NCI-H1105 treated with DMSO at 0.1 percent for 48 hours (cell line): ENCODE measurements at places on chromosomes 1 and 21.

GRCh38 chr1:50271337-50271736 lies 151.9 kb downstream of the DMRTA2 start:
- DNase-seq: no peak

DNA sequence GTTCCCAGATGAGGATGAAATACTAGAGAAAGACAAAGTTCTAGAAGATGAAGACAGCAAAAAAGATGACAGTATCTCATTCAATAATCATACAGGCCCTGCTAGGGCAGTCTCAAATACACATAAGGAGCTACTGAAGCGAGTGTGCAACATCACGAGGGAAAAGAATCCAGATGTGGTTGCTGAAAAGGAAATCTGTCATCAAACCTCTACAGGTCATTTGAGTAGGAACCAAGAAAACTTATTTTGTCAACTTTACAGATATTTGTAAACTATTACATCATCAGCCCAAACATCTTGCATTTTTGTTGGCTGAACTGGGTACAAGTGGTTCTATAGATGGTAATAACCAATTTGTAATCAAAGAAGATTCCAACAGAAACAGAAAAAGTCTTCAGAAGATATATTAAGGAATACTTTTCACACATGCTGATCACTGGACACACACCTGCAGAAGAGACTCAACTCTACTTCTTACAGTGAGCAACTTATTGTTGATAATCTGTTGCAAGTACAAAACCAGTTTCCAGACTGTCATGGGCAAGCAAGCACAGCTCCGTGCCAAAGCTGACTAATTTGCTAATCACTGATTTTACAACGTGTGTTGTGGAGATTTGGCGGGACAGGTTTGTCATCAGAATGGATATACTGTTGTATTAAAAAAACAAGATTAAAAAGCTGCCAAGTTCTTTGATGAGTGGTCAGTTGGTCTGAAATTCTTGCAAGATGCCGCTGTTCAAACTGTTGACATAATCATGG lies 42.1 kb downstream of the TRIM33 start:
- no peak for DNase-seq

- no peak for DNase-seq
These were observed 41.9 kb downstream of the FAM163A start for GRCh38 chr1:179785031-179785431.

- DNase-seq: no peak
These were observed 4.4 kb downstream of the TTC34 start for GRCh38 chr1:2796890-2797740.

GRCh38 chr1:42936309-42937078 lies 22.2 kb downstream of the SLC2A1 start:
- no peak for DNase-seq

- DNase-seq: no peak
These were observed 23.5 kb downstream of the SMYD3 start for GRCh38 chr1:246483569-246483933.

- peak; percentile 45 for DNase-seq
These were observed 2.0 kb downstream of the CRABP2 start for GRCh38 chr1:156703336-156703735.

DNA sequence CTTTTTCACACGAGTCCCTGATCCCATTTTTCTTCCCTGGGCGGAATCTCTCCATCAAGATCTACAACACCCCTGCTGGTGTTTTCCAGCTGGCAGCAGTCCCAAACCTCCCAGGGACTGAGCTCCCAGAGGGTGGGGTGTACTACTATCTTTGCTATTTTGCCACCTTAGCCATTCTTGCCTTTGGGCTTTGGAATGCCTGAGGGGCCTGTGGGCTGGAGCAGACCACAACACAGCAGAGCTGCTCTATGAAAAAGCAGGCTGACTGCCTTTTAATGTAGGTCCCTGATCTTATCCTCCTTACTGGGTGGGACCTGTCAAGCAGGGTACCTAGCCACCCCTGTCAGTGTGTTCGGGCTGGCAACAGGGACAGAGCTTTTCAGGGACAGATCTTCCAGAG lies 91.9 kb downstream of the KCNT2 start:
- no peak for DNase-seq

DNA sequence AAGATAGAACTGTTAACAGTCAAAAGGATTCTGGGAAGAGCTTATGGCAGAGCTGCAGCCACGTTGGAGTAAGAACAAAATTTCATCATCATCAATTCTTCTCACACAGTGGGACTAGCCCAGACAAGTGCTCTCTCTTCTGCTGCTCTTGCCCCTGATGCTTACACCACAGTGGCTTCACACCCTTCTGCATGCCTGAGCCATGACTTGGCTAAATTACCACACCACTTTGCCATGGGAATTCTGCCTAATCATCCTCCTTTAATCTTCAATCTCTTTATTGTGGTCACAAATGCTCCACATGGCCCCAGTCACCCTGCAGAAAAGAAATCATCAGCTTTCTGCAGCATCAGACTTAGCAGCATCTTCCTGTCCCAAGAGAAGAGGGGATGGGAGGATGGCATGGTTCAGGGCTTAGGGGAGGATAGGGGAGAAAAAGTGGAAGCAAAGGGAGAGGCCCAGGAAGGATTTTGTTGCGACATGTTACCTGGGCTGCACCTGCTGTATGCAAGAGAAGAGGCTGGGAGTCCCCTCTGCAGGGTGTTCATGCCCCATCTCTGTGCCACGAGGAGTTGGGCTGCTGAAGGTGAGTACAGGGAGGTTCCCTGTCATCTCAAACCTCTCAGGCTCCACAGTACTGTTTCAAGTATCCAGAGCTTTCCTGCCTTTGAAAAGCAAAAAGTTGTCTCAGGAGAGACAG lies 9.0 kb upstream of the RPTN start:
- DNase-seq: no peak

DNA sequence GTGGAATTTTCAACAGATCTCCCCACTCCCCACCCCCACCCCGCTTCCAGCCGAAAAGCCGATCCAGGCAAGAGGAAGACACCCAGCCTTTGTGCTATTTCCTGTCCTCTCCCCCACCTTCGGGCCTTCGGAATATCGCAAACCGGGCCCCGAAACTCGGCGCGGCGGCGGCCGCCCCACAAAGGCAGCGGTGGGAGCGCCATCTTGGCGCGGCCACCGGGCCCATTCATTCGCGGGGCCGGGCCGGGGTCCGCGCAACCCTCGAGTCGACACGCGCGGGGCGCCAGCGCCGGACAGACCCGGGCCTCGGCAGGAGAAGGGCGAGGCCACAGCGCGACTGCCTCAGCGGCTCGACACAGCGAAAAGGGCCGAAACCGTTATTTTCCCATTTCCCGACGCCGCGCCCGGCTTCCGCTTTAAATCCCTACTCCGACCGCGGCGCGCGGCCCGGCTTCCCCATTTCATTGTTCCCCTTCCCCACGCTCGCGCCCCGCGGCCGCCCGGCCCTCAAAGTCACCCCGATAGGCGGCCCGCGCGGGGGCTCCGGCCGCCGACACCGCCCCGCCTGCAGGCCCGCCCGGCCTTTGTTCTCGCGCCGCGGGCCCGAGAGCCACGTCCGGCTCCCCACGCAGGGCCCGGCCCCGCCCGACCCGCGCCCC lies 911 bp downstream of the GNB1 start:
- no peak for DNase-seq

DNA sequence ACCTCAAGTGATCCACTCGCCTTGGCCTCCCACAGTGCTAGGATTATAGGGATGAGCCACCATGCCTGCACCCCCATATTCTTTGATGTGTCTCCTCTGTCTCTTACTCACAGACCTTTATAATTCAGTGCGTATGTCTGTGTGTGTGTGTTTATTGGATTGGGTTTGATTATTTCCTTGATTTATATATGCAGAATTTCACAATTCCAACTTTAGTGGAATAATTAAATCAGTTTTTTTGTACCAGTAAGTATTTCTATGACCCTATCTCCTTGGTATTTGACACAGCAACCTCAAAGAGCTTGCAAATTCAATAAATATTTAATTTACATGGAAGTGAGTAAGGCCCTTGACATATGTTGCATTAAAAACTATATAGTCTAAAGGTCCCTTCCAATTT lies 333.9 kb upstream of the ADAMTS5 start:
- DNase-seq: no peak

GRCh38 chr1:219188331-219188803 lies 14.7 kb downstream of the LYPLAL1 start:
- DNase-seq: no peak

GRCh38 chr1:223853275-223853674 lies 7.5 kb upstream of the TP53BP2 start:
- no peak for DNase-seq

DNA sequence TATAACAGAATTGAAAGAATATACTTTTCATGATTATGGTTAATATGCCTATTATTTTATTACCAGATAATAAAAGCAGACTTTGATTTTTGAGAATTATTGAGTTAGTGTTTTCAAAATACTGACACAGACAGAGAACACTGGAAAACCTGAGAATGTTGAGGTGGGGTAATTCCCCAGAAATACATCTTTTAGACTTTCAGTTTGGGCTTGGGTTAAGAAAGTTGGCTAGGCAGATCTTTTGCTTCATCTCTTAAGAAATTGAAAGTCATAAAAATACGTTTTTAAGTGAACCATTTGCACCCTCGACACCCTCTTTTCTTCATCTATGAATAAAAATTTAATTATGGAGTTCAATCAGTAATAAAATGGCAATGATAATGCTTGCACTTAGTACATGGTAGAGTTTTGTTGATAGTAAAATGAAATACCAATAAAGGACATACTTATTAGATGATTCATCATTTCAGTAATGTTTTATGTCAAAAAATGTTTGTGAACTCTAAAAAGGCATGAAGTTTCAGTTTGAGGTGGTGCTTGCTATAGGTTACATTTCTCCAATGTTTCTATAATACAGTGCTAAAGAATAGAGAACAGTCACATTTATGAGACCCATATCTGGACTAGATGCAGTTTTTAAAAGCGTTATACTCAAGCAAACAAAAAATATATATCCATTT lies 1.9 kb upstream of the SAMSN1 start:
- DNase-seq: no peak

GRCh38 chr1:48683839-48684238 lies 92.9 kb downstream of the BEND5 start:
- DNase-seq: no peak

DNA sequence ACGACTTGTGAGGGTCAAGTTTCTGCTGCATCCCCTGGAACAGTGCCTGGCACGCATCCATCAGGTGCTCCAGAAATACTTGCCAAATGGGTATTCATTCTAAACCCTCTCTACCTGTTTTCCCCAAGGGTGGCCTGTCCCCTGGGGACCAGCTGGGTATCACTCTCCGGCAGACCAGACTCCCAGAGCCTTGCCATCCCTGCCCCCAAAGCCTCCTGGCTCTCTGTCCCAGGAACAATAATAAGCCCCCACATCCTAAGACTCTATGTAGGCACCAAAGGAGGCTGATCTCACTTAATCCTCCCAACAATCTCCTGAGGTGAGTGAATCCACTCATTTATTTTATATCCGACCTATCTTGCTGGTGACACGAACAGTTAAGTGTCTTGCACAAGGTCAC lies 96.7 kb downstream of the MRPL37 start:
- peak; percentile 22 for DNase-seq

- no peak for DNase-seq
These were observed 99.9 kb downstream of the WDR4 start for GRCh38 chr21:42779431-42779861.

GRCh38 chr1:214029796-214030195 lies 42.0 kb downstream of the PROX1 start:
- DNase-seq: no peak

DNA sequence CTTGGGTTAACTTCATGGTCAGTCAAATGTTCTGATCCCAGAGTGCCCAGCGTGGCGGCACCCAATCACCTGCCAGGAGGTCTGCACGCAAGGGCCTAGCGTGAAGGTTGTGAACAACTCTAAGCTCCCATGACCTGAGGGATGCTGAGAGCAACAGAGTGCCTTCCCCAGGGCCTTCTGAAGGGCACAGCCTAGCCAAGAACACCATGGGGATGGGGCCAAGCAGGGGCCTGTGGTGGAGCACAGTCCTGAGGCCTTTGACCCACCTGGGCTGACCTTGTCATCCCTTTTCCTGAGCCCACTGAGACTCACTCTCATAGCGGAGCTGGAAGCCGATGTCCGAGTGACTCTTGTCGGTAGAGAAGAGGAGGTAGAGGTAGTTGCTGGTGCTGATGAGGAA lies 138.8 kb upstream of the HMGB4 start:
- DNase-seq: no peak

DNA sequence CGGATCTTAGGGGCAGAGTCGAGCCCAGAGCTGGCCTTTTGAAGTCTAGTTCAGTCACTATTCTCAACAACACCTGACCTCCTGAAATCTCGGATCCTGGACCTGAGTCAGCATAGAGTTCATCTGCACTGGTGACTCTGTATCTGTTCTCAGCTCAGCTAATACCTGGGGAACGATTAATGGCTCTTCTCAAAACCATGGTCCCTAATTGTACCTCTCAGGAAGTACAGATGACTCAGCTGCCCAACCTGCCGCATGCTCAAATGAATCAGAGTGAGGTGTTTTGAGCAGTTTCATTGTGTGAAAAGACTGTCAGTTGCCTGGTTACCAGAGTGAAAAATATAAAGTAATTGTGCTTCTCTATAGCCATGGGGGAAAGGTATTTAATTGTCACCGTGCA lies 89.2 kb downstream of the SLC35F3 start:
- no peak for DNase-seq

DNA sequence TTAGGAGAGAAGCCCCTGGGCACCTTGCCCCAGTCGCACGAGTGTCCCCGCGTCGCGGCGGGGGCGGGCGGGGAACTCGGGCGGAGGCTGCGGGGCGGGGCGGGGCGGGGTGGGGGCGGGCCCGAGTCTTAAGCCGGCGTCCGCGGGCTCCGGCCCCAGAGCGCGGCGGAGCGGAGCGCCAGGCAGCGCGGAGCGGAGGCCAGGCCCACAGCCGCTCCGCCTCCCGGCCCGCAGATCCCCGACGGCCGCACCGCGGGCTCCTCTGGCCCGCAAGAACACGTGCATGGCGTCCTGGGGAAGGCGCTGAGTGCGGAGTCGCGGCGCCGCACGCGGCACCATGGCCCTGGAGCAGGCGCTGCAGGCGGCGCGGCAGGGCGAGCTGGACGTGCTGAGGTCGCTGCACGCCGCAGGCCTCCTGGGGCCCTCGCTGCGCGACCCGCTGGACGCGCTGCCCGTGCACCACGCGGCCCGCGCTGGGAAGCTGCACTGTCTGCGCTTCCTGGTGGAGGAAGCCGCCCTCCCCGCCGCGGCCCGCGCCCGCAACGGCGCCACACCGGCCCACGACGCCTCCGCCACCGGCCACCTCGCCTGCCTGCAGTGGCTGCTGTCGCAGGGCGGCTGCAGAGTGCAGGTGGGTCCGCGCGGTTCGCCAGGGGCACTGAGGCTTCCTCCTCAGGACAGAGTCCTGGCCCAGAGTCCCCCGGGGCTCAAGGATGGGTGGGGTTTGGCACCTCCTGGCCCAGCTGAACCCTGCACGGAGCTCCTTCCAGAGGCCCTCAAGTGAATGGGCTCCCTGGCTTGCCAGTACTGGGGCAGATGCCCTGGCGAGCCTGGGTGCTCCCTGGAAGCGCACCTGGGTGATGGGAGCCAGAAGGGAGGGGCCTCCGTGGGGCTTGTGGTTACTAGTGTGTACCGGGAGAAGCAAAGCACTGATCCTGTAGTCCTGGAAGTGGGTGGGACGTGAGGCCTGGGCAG lies at the start of gene ESPN:
ESPN (plus strand) TSS at position 158 of the 975 bp plus-strand sequence; CDS start at position 338, 180 bp downstream.
- no peak for DNase-seq

GRCh38 chr1:149916193-149916897 lies 1.3 kb downstream of the SV2A start:
- DNase-seq: no peak

GRCh38 chr1:67969446-67969845 lies 81.0 kb downstream of the DIRAS3 start:
- no peak for DNase-seq

GRCh38 chr21:36835383-36835795 lies 131.1 kb downstream of the HLCS start:
- DNase-seq: peak; percentile 21
